Thyroid gland (tissue), 4 donors: ENCODE measurements at places on chromosomes 1 and 21.

GRCh38 chr21:38492007-38492406 lies 6.3 kb downstream of the ERG start:
- DNase-seq = no peak

DNA sequence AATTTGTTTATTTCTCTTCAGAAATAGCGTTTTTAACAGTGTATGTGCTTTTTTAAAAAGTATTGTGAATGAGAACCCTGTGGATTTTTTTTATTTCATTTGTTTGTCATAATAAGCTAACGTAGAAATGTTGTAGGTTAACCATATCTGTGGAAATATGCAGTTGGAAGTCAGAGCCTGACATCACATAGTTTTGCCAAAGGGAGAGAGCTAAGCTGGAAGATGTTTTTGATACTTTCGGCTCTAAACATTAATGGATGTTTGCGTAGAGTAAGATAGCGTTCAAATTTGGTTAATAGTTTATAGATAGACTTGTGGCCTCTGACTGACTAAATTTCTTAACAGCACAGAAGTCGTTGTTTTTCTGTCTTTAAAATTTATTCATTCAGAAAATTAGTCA lies 47.4 kb upstream of the ANGPTL1 start:
- DNase-seq = no peak

DNA sequence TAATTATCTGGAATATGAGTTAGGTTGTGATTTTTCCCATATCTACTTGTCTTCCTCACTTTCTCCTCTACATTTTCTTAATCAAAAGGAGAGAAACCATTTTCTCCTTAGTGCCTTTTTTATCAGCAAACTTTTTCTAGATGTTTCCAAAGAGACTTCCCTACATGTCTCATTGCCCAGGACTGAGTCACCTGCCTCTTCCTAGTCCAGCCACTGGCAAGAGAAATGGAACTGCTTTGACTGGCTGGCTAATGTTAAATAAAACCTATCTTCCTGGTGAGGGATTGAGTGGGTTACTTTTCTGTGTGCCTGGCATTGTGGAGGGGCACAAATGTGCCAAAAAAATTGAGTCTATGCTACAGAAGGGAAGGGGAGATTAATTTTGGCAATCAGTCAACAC lies 52.1 kb upstream of the CD5L start:
- no peak for DNase-seq

- DNase-seq = no peak
Observed at GRCh38 chr1:235942979-235943575, 76.4 kb upstream of the LYST start.

DNA sequence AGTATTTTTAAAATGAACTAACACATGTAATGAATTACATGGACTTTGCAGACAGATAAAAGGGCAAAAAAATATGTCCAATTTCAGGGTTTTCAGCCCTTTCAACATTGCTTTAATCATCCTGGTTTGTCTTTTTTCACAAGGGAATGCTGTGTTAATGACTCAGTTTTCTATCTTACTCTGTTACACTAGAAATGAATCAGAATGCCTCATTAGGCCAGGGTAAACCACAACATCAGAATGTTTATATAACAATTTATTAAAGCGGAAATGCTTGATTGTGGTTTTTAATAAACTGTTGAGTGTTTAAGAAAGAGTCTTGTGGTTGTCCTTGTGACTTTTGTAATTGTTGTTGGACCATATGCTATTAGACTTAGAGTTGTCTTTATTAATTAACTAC lies 13.5 kb downstream of the GORAB start:
- no peak for DNase-seq

- no peak for DNase-seq
Observed at GRCh38 chr1:99788896-99789295, 22.5 kb upstream of the FRRS1 start.

- no peak for DNase-seq
Observed at GRCh38 chr21:46424621-46425020, 34.1 kb upstream of the DIP2A start.

DNA sequence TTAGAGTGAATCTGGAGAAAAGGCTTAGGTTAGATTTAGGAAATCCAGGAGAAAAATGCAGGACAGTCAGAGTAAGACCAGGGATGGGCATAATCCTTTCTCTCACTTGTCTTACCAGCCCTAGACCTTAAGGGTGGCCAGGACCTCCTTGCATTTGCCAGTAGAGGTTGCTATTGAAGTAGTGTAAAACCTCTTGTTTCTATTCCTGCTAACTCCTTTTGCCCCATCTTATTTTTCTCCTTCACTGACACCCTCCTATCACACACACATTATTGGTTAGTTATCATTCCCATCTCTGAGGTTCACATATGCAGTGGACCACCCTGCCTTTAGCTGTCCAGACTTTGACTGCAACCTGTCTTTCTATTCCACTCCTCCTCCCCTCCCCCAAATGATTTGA lies 75.0 kb upstream of the MACF1 start:
- DNase-seq = no peak

- DNase-seq = no peak
Observed at GRCh38 chr1:239733995-239734394, 347.6 kb downstream of the CHRM3 start.
